ENCODE measurements at places on chromosomes 11 and 22.

GRCh38 chr22:43520632-43521039 lies 108.8 kb downstream of the MPPED1 start:
- no peak for DNase-seq

DNA sequence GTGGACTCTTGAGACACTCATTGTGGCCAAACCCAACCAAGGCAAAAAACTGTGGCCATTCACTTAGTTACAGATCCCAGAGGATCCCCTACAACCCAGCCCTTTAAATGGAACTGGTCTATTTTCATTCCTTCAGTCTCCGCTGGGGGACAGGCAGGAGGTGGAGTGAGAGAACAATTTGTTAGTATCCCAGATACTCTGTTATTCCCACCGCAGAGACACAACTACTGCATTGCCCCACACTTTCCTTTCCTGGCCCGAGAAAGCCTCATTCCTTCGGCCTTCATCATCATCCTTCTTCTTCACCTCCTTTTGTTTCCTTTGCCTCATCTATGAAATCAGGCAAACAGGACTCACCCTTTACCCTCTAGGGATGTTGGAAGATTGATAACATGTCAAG lies 191.1 kb downstream of the NTM start:
- no peak for DNase-seq

DNA sequence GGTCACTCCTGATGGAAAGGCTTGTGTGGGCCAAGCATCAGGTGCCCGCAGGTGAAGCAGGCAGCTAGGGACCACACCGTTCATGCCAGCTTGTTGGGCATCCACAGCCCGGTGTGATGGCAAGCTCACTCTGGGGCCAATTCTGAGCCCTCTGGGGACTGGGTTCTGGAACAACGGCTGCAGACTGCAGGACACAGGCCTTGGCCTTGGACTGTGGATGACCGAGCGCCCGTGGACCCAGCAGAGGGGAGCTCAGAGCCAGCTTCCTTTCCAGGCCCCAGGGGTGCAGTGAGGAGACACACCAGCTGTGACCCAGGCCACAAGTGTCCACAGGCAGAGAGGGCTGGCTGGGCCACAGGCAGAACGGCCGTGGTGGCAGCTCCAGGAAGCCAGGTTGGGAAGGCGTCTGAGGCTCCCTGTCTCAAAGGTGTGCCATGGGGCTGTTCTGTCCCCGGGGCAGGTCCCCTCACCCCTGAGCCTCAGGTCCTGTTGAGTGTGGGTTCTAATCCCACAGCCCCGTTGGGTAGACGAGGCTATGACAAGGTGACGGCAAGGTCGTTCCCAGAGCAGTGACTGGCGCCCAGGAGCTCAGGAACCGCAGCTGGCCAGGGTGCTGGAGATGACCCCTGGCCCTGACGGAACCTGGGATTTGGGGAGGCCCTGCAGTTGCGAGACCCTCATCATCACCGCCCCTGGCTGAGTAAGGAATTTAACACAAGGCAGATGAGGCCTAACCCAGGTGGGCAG lies 1079.4 kb downstream of the BRD1 start:
- no peak for DNase-seq

DNA sequence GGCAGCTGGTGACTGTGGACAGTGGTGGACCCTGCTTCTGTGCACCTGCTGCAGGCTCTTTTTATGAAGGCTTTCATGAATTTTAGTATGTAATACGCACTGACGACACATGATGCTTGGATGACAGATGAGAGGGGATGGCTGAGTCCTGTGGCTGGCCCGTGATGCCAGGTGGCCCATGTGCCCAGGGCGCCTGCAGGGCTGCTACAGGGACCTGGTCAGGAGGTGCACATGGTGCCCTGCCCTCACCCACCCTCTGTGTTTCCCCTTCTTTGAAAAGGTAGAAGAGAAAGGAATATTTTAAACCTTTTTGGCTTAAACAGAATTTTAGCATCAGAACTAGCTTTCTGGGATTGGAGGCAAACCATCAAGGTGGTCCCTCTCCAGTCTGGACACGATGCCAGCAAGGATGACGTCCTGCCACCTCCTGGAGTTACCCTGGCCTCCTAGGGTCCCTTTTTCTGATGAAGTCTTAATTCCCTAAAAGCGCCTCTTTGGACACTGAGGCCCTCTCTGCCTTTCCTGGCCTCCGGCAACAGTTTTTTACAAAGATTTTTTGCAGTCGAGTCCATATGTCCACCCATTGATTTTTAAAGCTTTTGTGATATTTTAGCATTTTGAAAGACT lies 5.4 kb upstream of the RANBP1 start:
- no peak for DNase-seq

GRCh38 chr11:28969832-28970231 lies 861.6 kb downstream of the METTL15 start:
- DNase-seq, result no peak

DNA sequence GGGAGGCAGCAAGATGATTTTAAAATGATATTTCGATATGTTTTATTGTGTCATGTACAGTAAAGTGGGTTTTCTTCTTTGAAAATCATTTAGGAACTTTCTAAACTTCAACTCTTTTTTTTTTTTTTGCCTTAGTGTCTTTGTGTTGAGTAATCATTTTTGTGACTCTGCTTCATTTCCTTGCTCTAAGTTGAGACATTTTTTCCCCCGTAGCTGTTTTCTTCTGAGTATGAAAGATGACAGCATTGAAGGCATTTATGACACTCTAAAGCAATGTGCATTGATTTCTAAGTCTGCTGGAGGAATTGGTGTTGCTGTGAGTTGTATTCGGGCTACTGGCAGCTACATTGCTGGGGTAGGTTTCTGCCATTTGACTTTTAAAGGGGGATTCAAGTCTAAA lies 23.5 kb downstream of the RRM1 start:
- no peak for DNase-seq

DNA sequence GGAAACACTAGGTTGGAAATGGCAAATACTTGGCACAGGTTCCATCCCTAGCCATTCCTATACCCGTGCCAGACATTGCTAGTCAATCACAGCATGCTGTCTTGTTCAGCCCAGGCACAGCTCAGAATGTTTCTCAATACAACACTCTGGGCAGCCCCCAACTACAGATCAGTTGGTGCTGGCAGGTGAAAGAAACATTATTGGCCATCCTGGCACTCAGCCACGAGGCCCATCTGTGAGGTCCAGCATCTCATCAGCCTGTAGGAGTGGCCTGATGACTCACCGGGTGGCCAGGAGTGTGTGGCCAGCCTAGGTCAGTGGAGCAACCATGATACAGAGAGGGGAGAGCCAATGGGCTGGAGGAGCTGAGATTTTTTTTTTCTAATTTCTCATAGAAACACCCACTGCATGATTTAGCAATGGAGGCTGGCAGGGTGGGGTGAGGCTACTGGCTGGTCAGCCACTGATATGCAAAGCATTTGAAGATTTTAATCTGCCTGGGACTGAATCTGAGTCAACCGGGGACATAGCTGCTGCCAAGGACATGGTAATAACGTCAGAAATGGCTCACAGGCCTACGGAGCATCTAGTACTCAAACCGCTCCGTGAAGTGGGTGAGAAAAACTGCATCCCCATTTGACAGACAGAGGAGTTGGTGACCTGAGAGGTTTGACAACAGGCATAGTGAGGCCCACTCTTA lies 5.4 kb downstream of the MYO18B start:
- DNase-seq, result no peak

DNA sequence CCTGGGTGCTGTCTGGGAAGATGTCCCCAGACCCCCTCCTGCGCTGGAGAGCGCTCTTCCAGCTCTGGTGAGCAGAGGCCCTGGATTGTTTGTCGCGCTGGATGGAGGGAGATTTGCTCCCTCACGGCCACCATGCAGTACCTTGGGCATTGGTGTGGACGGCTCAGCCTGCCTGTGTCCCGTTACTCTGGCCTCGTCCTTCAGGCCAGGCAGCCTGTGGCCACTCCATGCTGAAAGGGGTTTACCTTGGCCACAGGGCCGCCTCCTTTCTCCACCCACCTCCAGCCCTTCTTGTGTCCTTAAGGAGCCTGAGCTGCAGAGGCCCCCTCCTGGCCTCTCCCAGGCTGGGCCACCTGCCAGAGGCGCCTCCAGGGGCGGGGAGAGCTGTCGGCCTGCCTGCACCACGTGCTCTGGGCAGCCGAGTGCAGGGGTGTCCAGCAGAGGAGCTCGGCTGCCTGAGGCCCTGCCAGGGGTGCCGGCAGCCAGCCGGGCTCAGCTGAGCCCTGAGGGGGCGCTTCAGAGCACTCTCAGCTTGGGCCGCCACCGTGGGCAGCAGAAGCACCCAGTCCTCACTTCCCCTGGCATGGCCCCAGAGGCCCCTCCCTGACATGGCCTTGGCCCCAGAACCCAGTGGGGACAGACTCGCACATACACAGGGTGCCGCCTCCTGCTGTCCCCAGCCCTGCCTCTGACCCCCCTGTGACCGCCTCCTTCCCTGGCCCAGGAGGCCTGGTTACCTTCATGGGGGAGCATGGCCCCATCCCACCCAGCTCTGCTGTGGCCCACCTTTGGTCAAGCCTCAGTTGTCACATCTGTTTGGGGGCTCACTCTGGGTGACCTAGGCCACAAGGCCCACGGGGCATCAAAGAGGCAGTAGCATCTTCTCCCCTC lies 3.4 kb downstream of the CCND1 start:
- no peak for DNase-seq

DNA sequence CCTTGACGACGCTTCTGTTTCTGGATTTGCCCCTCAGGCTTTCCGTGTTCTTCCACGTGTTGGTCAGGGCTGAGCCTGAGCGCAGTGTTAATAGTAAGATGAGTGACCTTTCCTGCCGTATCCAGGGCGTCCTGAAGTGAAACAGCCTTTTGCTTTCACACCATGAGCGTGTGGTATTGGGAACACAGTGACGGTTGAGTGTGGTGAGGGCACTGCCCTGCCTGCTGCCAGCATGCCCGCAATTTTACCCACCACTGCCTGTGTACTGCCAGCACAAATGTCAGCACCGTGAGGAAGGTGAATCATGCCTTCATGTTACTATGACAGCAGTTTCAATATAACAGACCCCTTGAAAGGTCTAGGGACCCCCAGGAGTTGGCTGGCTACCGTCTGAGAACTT lies 217.1 kb downstream of the TBC1D22A start:
- DNase-seq, result no peak

DNA sequence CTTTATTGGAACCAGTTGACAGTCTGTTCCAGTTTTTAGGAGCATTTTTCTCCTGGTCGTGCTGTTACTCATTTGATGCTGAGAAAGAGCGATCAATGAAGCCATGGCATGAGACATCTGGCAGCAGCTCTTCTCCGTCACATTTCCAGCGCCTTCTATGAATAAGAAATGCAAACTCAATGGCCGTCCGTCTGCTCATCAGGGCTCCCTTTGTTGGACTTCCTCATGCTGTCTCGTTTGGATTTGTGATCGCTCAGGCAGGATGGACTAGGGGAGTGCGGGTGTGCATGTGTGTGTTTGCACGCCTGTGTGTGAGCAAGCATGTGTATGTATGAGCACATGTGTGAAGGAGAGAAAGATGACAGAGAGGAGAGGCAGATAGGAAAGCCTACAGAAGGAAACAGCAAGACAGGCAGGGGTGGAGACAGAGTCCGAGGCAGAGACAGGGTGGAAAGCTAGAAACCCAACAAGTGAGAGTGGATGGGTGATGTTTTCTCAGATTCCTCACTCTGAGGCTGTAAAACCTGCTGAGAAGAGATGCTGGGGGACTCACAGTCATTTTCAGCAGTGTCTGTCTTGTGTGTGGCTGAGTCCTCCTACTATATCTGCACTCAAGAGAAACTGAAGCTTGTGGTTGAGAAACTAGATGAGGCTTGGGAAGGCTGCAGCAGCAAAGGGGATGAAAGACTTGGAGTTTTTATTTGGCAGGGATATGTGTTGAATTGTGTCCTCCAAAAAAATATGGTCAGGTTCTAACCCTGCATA lies 56.0 kb upstream of the CLMP start:
- DNase-seq, result no peak

GRCh38 chr11:64757549-64758329 lies 2.0 kb downstream of the PYGM start:
- DNase-seq, result no peak

- no peak for DNase-seq
Measured at GRCh38 chr11:61921446-61921845, 4.1 kb upstream of the RAB3IL1 start.

GRCh38 chr11:24588081-24588480 lies 91.2 kb downstream of the LUZP2 start:
- DNase-seq, result no peak

GRCh38 chr22:48943567-48944432 lies 883.9 kb downstream of the BRD1 start:
- DNase-seq, result no peak

GRCh38 chr11:206526-207207 lies 532 bp downstream of the BET1L start:
- DNase-seq, result no peak

DNA sequence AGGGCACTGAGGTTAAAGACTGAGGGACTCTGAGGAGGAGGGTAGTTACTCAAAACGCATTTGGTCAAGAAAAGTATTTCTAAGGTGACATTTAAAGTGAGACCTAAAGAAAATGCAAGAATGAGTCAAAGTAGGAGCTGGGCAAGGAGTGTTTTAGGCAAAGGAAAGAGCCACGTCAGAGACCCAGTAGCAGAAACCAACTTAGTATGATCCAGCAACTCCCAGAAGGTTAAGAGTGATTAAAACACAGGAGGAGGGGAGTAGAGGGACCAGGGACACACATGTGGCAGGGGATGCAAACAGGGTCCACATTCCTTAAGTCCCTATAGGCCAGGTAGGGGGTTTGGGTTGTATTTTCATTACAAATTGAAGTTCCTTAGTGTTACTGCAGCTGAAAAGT lies 24.3 kb upstream of the CCDC34 start:
- DNase-seq, result no peak

GRCh38 chr11:66979336-66979980 lies 4.4 kb downstream of the C11orf86 start:
- DNase-seq, result no peak

DNA sequence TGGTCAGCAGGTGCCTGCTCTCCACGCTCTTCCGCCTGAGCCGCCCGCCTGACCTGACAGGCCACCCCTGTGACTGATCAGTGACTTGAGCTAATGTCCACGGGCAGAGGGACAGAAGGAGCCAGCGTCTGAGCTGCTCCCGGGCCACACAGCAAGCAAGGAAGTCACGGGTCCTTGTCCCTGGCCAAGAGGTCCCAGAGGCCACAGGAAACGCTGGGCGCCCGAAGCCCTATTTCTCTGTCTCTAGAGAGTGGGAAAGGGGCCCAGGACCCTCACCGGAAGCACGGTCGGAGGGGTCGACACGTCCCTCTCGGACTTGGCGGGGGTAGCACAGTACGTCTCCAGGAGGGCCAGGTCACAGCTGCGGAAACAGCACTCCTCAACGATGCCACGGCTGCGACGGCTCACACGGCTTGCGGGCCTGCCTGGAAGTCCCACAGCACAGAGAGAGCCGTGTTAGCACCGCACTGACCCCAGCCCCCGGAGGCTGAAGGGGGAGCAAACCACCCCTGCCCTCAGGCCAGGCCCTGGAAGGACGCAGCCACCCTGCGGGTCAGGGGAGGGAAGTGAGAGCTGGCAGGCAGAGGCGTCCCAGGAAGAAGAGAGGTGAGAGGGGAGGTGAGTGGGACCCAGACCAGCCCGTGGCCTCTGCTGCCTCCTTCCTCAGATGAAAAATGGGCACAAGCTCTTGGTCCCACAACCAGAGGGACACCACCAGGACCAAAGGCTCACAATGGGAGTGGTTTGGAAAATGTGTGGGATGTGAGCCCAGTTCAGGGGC lies 5.8 kb downstream of the IGF2 start:
- no peak for DNase-seq

- DNase-seq, result no peak
Measured at GRCh38 chr11:112292785-112293407, 32.2 kb upstream of the PLET1 start.

Data from stimulated activated naive CD4-positive, alpha-beta T cell treated with Interleukin-2 at 50 U/mL for 16 hours (primary cell).